Stimulated activated CD4-positive, alpha-beta T cell treated with anti-CD3 and anti-CD28 coated beads, Interleukin-15, amount 100 ng/mL, for 24 hours (primary cell): ENCODE measurements at places on chromosomes 2 and 18.
A peak's percentile ranks its signal among the peaks of the same experiment; 100 is the strongest.

DNA sequence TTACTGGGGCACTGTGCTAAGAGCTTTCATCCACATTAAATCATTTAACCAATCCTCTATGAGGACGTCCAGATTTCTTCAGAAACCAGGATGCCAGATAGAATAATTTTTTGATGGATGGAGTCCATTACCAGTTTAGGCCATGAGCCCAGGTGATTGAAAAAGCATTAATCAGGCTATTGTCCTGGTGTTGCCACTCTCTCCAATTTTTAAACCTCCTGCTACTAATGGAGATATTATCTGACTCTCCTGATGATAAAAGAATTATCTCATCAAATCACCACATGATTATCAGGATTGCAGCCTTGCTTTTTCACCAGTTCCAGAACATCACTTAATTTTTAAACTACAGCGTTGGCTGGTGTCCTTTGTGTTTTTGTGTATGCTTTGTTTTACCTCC, 402.2 kb downstream of the CLIP4 start:
- no peak for DNase-seq

DNA sequence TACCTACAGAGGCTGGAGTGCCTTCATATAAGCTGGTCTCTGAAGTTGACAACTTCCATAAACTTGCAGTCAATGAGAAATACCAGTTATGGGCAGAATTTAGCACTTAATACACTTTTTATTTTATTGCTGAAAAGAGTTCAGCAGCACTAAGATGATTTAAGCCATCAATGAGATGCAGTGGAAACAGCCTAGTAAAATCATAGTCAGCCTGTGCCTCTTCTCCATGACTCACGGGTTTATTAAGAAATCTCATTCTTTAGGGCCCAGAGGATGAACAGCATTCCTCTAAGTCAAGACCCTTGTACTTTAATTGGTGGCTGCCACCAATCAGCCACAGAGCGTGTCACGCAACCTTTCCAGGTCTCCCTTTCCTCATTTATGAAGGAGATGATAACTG, 1357.9 kb upstream of the CELF4 start:
- no peak for DNase-seq

DNA sequence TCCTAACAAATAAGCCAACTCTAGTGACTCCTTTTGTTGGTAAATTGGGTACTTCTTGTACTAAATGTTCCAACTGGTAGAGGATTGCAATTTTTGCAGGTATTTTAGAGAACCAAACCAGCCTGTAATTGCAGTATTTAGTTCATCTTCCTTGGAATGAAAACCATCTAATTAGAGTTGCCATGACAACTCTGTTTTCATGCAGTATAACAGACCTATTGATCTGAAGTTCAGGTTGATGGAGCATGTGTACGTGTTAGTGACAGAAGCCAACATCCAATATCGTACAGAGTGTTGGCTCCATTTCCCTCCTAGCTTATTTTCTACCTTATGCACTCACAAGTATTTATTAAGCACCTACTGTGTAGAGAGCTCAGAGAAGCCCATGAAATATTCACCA, 176.3 kb upstream of the FOSL2 start:
- no peak for DNase-seq

GRCh38 chr2:43098539-43098938, 127.9 kb downstream of the ZFP36L2 start:
- DNase-seq = no peak

- no peak for DNase-seq
Observed at GRCh38 chr2:24740142-24740541, 53.0 kb downstream of the PTRHD1 start.

- no peak for DNase-seq
Observed at GRCh38 chr18:57480733-57481132, 45.6 kb downstream of the ONECUT2 start.

- no peak for DNase-seq
Observed at GRCh38 chr18:46068763-46069162, 3.3 kb downstream of the PSTPIP2 start.

GRCh38 chr2:203802342-203803052, 65.1 kb upstream of the CTLA4 start:
- peak; percentile 73 for DNase-seq
